Hippocampal formation (tissue), 2 donors: ENCODE measurements at places on chromosomes 6 and 20.

DNA sequence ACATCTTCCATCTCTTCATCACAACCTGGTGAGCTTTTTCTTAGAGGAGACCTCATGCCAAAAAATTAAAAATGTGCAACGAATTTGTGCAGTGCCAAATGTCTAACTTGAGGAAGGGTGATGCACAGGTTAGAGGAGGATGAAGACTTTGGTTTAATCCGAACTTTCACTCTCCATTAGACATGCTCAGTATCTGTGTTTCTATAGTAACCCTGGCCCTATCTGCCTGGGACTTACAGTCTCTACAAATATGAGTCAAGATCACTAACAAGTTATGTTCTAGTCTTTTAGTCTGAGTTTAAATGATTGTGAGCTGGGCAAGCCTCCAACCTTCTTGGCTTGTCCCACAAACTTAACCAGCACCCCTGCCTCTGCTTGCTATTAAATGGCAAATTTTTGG lies 377.0 kb downstream of the BMP2 start:
- DNase-seq, result no peak

- DNase-seq, result no peak
Measured at GRCh38 chr6:29129326-29130012, 21.6 kb downstream of the OR2J3 start.

- no peak for DNase-seq
Measured at GRCh38 chr6:44012078-44012493, 115.2 kb downstream of the MRPL14 start.

DNA sequence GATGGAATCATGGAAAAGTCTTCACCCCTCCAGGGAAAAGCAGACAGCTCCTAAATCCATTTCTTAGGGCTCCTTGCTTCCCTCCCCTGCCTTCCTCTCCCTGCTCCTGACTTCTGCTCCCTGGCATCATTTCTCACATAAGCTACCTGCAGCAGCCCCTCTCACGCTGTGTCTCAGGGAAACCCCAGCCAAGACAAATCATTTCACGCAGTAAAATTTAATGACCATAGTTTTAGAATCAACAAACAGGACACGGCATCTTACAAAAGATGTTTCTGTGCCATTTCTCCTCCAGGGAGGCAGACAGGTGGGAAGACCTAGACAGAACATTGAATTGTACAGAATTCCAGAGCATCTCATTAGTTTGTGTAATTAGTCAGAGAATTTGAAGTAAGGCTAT lies 16.5 kb upstream of the FOXQ1 start:
- DNase-seq, result no peak

- DNase-seq, result peak; percentile 6
Measured at GRCh38 chr6:12605888-12606345, 110.7 kb upstream of the PHACTR1 start.

GRCh38 chr20:36407199-36407733 lies 101.1 kb downstream of the DLGAP4 start:
- DNase-seq, result no peak

DNA sequence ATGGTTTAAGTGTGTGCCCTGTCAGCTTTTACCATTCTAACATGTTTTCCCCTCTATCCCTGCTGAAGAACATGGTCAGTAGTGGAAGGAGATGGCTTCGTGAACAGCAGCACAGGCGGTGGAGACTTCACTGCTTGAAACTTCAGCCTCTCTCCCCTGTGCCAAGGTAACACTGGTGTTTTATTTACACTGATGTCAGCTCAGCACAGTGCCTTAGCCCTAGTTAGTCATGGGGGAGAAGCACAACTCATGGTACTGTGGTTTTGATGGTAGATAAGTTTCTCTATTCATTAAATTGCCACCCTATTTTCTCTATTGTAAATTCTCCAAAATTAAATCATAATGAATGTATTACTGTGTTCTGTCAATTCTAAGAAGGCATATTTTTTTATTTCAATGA lies 56.6 kb downstream of the MTHFD1L start:
- no peak for DNase-seq

DNA sequence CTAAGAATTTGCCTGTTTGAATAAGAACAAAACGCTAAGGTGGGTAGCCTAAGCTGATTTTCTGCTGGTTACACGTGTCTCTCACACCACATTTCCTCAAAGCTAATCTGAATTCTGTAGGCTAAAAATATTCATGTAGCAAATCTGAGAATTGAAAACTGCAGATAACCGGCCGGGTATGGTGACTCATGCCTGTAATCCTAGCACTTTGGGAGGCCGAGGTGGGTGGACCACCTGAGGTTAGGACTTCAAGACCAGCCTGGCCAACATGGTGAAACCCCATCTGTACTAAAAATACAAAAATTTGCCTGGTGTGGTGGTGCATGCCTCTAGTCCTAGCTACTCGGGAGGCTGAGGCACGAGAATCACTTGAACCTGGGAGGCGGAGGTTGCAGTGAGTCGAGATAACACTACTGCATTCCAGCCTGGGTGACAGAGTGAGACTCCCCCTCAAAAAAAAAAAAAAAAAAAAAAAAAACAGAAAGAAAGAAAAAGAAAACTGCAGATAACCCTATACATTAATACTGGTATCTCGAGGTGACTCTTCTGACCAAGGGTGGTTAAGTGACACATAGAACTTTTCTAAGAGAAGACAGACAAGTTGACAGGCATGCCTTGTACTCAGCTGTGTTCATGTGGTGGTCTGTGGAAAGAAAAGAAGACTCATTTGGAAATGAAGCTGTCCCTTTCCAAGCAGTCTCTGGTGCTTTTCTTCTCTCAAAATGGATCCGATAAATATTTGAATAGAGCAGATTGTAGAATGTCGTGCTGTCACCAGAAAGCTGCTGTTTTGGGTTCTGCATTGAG lies 24.7 kb upstream of the ASXL1 start:
- DNase-seq, result no peak

GRCh38 chr20:56558968-56559367 lies 25.9 kb downstream of the FAM209B start:
- no peak for DNase-seq

DNA sequence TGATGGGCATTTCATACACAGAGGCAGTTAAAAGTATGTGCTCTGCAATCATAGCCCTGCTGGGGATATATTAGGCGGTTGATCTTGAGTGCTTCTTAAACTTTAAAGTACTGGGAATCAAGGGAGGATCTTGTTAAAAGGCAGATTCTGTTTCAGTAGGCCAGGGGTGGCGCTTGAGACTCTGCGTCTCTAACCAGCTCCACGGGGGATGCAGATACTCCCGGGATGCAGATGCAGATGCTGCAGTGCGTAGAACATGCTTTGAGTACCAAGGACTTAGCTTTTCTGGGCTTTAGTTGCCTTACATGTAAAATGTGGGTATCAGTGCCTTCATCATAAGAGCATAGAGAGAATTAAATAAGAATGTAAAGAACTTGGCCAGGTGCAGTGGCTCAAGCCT lies 44.4 kb upstream of the ENPP5 start:
- no peak for DNase-seq

DNA sequence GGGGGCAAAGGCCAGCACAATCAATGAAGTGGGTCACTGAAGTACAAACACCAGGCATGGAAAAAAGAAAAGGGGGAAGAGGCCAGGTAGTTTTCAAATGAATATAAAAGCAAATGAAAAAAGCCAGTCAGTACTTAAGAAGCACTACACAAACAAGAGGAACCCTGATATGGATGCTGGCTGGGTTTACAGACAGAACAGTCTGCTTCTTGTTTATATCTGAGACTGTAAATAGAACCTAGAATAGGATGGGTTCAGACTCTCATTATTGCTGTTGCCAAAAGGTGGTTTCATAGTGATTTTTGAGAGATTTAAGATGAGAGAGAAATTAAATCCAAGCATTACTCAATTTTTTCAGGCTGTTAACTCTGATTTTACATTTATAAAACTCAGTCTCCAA lies 24.1 kb downstream of the USP45 start:
- DNase-seq, result no peak

- DNase-seq, result peak; percentile 22
Measured at GRCh38 chr20:49938173-49939163, 2.3 kb downstream of the RNF114 start.

- no peak for DNase-seq
Measured at GRCh38 chr6:41642090-41642959, 4.1 kb downstream of the MDFI start.

DNA sequence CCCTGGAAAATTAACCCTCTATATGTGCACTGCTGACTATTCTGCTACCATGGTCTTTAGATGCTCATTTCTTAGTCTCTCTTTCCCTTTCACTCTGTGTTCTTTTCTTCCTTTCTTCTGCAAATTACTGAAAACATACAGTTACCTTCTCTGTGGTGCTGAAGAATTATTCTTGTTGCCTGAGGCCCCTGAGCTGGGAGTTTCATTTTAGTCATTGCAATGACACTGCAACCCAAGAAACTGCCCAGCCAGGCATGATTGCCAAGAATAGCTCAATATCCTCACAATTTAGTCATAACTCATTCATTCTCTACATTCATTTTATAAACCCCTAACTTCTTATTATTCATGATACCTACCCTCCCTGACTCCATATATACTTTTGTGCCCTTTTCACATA lies 245.8 kb upstream of the RAB32 start:
- no peak for DNase-seq

GRCh38 chr20:64081624-64081964 lies 1.7 kb downstream of the OPRL1 start:
- no peak for DNase-seq

DNA sequence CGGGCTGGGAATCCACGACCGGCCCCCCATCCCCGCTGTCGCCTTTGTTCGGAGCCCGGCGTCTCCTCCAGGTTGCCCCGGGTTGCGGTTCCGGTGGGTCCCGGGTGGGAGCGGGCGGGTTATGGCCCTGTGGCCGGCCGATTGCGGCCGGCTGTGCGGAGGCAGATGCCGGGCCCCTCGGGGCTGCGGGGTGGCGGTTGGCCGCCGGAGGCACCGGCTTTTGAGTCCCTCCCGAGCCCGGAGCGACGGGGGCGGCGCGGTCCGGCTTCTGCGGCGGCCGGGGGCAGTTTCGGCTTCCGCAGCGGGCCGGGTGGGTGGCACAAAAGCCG lies 431 bp downstream of the LOC128125822 start:
- DNase-seq, result no peak

DNA sequence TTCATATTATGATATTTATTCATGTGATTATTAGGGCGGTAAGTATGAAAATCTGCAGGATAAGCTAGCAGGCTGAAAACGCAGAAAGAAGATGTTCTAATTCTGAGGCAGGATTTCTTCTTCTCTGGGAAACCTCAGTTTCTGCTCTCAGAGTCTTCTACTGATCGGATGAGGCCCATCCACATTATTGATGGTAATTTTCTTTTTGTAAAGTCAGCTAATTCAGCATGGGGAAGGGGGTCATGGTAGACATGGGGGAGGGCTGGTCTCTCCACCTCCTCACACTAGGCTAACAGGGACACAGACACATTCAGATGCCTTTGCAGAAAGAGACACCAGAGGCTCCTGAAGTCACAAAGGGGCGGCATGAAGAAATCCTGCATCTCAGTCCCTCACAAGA lies 21.7 kb upstream of the MICA start:
- DNase-seq, result no peak

DNA sequence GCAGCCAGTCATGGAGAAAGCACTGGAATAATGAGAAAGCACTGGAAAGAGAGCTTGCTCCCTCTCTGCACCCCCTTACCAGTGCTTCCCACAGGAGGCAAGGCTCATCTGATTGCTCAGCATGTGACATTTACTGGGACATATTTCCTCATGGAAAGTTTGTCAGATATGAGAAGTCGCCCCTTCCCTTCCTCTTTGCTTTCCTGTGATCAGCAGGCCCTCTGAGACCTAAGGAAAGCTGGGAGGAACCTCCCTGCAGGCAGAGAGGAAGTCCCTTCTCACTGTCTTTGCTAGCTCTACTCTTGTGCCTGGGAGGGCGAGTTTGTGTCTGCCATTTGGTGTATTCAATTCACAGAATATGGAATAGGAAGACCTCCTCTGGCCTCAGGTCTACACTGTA lies 283.8 kb downstream of the ALDH8A1 start:
- DNase-seq, result no peak

DNA sequence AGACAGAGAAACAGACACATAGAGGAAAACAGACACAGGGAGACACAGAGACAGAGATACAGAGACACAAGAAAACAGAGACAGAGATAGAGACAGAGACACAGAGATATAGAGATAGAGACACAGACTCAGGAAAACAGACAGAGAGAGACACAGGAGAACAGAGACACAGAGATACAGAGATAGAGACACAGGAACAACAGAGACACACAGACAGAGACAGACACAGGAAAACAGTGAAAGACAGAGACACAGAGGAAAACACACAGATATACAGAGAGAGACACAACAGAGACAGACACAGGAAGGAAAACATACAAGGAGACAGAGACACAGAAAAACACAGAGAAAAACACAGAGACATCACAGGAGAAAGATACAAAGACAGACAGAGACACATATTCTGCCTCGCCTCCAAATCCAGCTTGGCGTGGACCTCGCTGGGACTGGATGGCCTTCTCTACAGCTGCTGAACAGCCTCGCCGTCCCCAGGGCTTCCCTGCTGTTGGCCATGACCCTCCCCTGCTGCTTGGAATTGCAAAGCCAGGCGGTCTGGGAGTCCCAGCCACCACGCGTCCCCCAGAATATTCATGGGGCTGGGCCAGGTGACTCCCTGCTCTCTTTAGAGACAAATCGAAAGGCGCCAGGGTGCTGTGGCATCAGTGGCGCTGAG lies 36.8 kb downstream of the NTSR1 start:
- no peak for DNase-seq

DNA sequence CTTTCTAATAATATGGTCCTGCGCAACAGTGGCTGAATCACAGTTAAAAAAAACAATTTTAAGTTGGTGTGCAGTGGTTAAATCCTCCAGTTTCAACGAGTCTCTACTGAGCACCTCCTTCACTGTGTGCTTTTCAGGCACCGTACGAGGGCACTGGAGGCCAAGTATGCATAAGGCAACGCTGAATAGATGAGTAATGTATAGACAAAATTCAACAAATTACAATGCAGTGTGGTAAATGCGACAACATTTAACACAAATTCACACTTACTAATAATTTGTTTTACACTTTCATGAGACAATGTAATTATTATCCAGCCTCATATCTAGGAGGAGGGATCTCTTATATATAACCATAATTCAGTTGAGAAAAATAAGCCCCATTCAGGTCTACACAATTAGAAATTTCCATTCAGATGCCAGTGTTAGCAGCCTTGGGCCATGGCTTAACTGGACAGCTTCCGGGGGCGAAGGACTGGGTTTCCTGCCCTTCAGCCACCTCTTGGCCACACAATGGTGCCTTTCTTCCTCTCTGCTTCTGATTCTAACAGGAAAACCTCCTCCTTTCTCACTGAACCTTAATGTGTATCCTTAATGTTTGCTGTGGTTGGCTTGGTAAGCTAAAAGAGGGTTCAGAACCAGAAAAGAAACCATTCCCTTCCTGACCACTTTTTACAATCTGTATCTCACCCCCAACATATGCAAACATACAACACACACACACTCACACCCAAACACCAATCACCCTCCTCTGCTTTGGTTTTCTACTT lies 51.9 kb downstream of the B4GALT5 start:
- no peak for DNase-seq

GRCh38 chr6:16436550-16436949 lies 198.2 kb downstream of the GMPR start:
- no peak for DNase-seq
